ENCODE measurements at places on chromosomes 7 and 10. TPM values are rescaled to one million over a fixed set of nuclear protein-coding genes. Genes with fewer than 3 reads are reported as not detected.

DNA sequence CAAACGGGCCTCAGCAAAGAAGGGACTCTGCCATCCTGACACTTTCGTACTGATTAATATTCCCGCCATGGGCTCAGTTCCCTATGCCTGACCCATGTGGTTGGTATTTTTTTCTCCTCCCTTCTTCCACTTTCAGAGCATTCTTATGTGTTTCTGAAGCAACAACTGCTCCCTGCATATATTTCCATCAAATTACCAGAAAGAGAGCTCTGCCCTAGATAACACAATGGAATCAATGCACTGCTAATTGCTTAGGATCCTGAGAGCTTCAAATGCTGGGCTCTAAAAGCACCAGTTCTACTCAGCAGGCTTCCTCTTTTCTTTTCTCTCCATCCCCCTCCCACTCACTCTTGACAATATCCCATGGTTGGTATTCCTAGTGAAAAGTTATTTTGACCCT lies 5.3 kb downstream of the TECTB start:
- DNase-seq, result no peak

- no peak for DNase-seq
Measured at GRCh38 chr10:88952647-88953111, at the start of gene ACTA2. ACTA2 (minus strand) TSS chr10:88952773; CDS start chr10:88948930, 3,843 bp downstream.

Gene PTF1A
- not detected for total RNA-seq

- DNase-seq, result no peak
Measured at GRCh38 chr10:45023426-45023825, 22.7 kb downstream of the ZNF22 start.

Gene CUZD1
- total RNA-seq, result 1.6 TPM

DNA sequence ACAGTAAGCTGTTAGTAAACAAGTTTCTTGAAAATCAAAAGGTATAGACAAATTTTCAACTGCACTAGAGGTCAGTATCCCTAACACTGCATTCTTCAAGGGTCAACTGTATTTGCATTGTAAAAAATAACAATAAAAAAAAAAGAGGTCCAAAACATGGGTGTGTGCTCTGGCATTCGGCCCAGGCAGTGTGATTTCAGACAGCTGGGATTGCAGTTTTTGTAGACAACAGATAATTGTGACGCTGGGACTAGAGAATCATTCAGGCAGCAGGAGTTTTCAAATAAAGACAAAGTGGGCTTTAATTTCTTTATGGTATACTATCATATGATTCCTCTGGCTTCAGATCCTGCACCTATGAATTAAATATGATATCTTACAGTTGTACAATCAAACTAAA lies 543.2 kb upstream of the SEMA3D start:
- DNase-seq, result no peak

DNA sequence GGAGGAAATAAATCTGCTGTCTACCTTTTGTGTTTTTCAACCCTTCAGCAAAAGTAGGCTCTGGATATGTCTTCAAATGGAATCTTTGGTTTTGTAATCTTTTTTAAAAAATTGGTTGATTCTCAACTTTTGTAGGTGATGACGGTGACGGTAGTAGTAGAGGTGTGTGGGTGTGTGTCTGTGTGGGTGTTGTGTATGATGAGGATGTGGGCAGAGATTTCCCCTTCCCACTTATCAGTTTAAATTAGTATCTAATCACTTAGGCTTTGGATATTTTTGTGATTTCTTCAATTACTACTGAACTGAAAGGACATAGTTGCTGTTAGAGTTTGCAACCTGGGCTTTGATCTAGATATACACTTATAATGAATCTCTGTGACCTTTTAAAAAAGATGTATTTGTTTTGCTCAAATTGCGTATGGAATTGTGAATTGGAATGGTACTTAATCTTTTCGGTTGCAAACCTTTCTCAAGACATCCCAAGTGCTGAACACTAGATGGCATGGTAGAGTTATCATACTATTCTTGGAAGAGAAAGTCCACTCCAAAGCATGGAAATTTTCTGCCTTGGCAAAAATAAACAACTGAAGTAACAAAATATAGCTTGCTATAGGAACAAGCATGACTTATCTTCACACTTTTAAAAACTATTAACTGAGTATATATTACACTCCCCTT lies 51.9 kb upstream of the A1CF start:
- no peak for DNase-seq

DNA sequence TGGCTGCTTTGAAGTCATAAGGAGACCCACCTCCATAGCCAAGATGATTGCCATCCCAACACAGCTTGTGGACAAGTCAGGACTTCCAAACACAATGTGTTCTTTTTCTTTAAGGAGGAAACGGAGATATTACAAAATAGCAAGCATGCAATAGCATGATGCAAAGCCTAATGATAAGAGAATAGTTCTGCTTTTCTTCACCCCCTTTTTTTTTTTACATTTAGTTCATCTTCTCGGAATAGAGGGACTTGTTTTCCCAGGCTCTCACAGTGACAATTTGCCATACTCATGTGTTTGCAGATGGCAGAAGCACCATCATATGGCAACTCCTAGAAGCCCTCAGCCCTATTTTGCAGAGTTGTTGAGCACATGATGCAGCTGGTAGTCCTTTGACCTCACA lies 119.8 kb downstream of the ITGB8 start:
- DNase-seq, result no peak

All from left lobe of liver (tissue), 2 donors.